ENCODE measurements at places on chromosomes 6 and 20.
A peak's percentile ranks its signal among the peaks of the same experiment; 100 is the strongest.

GRCh38 chr6:101395345-101395744 is 1.8 kb downstream of the GRIK2 start:
- no peak for DNase-seq

DNA sequence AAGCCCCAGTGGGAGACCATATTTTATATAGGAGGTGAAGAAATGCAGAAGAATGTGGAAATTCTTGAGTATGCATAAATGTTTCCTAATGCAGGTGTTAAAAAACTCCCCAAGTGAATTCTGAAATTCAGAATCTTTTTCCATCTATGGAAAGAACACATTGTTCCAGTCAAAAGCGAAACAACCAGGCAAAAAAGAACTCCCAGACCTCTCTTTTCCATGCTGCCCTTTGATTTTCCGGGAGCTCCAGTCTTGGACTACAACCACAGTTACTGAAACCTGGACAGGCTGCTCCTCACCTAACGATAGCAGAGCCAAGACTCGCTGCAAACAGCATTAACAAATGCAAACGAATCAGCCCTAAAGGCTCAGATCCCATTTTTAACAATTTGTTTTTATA is 108.7 kb upstream of the CNKSR3 start:
- DNase-seq: no peak

- DNase-seq: no peak
Measured at GRCh38 chr6:154245506-154245905, 111.1 kb downstream of the IPCEF1 start.

- DNase-seq: no peak
Measured at GRCh38 chr6:108850669-108851465, 2.6 kb downstream of the ARMC2 start.

DNA sequence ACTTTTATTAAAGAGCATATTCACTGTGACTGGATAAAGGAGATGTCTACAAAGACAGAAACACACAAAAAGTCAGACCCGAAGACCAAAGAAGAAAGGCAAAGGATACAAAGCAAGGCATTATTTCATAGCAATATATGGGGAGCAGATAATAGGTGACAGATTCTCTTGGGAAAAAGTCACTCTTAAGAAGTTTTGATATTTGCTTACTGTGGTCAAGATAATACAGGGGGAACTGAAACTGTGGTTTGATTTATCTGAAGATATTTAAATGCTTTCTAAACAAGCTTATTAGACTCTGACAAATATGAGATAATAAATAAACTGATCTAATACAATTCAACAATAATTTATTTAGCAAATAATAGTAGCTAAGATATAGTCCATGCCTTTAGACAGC is 14.7 kb downstream of the CYP39A1 start:
- DNase-seq: no peak

GRCh38 chr6:99514089-99514488 is 1.1 kb downstream of the USP45 start:
- DNase-seq: no peak

GRCh38 chr6:125844989-125845388 is 54.2 kb downstream of the NCOA7 start:
- no peak for DNase-seq

DNA sequence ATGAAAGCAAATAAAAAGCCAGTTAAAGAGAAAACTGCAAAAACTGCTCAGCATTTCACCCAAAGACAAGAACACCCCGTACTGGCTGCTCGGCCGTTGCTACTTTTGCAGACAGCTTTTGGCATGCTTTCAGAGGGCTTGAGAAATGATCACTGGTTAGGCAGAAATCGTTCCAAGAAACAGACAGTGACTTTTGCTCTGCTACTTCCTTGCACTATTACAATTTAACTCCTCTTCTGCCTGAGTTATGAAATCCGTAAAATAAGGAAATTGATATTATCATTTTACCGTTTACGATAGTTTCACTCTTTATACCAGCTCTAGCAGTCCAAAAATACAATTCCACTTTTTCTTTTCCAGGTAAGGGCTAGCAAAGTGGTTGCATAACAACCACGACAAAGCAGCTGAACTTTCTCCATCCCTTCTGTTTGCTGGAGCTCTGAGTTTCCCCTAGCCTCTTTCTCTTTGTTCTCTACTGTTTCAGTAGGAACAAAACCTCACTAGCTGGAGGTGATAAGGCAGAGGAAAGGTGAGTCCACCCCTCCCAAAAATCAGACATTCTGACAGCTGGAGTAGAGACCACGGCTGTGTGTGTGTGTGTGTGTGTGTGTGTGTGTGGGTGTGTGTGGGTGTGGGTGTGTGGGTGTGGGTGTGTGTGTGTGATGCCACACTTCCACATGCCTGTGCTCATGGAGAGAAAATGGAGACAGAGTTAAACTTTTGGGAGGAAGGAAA is 191.8 kb upstream of the RREB1 start:
- no peak for DNase-seq

DNA sequence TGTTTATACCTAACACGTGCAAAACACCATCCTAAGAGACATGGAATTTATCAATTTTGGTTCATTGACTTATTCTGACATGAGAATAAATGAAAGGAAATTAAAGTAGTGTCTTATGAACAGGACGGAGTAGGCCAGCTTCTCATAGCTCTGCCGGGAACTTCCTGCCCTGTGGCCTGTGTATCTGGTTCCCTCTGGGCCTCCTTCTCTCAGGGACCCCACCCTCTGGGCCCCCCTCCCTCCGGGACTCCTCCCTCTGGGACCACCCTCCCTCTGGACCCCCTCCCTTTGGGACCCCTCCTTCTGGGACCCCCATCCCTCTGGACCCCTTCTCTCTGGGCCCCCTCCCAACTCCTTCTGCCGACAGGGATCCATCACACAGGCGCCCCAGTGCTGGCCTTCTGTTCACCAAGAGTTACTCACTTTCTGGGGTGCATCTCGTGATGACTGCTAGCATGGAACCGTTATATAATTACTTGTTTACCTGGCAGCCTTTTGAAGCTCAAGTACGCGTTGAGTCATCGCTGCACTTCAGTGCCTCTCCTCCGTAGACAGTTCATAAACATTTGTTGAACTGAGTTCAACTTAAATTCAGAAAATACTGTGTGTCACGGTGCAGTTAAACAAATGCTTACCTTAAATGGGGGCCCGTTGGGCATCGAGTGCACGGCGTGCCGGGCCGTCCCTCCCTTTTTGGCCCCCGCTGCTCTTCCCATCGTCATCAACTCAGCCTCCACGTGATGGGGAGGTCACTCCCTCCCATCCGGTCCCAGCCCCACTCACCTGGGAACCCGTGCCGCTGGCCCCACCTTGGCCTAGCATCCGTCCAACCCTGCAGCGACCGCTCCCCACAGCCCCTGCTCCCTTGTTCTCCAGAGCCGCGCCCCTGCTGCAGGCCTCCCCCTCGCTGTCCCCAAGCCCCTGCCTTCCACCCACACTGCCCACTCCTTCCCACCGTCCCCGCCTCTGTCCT is 8.1 kb downstream of the CCR6 start:
- DNase-seq: no peak

GRCh38 chr6:137731600-137731959 is 135.5 kb upstream of the TNFAIP3 start:
- no peak for DNase-seq

DNA sequence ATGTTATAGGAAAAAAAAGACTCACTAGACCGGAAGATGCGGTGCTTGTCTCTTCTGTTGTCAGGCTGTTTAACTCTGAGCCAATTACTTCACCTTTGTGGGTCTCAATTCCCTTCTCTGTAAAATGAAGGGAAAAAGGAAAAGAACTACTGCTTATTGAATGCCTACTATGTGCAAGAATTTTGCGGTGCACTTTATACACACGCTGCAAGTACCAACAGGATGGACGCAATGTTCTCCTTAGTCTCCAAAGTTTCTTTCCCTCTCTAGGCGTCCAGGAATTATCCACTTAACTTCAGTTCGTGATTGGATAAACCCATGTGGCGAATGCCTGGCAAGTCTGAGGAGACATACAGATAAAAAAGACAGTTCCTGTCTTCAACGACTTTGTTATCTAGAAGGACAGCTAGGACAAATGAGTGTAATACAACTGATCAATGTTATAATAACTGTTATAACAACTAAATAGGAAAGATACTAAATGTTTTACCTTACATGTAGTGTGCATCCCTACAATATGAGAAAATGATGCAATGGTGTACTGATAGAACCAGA is 69.0 kb upstream of the JARID2 start:
- no peak for DNase-seq

GRCh38 chr6:168125429-168126001 is 46.5 kb upstream of the FRMD1 start:
- DNase-seq: no peak

DNA sequence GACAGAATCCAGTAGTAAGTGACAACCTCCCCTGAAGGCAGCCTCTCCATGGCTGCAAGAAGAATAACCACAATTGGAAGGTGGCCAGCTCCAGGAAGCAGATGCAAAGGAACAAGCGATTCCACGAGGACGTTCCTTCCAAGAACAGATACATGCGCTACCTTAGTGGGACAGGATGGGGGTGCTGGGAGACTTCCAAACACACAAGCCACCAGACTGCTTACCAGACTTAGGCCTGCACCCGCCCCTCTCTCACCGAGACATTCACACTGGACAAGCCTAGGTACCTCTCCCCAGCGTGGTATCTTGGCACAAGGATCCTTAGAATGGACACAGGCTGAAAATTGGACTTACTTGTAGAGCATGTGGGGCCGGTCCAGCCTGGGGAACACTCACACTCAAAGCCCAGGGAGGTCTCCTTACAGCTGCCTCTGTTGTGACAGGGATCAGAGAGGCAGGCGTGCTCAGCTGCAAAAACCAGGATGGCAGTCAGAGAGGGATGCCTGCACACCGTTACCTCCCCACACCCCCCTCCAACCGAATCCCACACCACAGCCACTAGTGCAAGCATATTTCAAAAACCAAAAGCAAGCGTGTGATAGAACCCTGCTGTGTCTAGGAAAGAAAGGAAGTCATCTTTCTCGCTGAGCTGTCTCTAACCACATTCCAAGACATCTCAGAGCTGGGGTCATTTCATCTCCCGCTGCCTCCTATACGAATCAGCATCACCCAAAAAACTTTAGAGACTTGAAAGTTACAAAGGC is 22.4 kb downstream of the JAG1 start:
- DNase-seq: no peak

DNA sequence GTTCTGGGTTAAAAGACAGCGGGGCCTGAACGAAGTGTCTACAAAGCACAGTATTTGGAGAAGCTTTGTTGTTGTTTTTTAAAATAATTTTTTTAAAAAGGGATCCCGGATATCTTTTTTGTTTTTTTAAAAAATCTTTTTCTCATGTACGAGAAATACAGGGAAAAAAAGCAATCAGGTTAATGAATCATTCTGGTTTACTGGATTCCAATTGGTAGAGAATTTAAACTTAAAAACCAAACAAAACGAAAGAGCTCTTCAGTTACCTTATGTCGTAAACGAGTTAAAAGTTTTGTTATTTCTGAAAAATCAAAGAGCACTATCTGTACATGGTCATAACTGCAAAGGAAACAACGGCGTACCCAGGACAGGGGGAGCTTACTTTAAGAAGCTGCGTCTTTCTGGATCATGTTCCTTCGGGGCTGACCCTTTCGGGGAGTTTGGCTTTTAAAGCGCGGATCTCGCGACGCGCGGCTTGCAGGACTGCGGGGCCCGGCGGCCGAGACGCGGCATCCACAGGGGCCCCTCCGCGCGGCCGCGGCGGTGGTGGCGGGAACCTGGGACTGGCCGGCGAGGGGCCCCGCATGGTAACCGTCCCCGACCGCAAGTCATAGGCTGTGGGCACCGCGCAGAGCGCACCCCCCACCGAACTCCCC is 927 bp downstream of the IL20RA start:
- DNase-seq: peak; percentile 25

GRCh38 chr6:111709615-111710398 is 104.1 kb upstream of the TRAF3IP2 start:
- DNase-seq: no peak

DNA sequence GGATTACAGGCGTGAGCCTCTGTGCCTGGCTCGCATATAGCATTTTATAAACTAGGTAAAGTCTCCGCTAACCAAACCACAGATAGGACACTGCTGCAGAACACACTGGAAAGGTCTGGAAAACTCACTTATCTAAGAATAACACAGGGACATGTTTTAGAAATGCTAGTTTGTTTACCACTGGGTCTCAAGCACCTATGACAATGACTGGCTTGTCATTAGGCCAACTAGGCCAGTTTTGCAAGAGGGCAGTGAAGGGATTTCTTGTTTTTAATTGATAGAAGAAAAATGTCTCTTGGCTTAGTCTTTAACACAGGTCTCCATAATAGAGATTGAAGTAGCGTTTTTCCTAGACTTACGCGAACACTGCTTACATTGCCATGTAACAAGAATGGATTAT is 201.4 kb downstream of the TMEM242 start:
- no peak for DNase-seq

DNA sequence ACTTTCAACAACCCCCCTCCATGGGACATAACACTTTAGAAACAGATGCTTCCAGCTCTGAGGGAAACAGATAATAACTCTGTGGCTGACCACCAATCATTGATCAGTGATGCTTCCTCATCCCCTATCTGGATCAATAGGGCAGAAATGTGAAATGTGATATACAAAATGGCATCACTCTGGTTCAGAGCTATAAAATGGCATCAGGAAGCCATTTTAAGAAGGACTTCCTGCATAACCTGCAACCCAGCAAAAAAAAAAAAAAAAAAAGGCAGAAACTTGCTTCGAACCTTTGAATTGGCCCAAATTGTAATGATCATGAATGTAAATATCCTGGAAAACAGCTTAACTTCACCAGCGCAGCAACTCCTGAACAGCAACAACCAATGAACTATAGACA is 48.0 kb upstream of the RNGTT start:
- no peak for DNase-seq

- no peak for DNase-seq
Measured at GRCh38 chr20:15317546-15318232, 980.3 kb upstream of the FLRT3 start.

DNA sequence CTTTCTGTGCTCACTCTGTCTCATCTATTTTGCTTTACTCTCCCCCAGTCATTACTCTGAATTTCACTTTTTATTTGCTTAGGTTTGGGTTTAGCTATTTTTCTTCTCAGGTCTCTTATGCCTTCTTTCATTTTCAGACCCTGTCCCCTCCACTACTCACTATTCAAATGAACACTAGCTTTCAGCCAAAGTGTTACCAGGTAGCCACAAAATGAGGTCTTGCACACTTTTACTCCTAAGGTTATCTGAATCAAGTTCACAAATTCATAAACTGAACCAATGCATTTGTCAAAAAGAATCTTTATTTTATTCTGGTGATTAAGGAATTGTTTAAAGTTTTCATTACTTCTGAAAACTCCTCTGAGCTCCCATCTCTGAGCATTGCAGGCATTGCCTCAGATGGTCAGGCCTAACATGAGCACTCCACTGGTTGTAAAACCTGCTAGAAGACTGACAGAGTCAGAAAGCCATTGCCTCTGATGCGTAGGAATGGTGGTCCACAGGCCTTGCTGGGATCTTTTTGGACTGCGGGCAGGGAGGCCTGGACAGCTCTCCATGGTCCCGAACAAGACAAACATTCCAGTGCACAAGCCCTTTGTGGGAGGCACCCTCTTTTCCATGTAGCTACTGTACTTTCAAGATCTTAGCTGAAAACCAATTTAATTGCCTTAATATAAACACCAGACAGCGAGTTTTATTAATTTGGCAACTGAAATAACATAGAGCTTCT is 48.5 kb downstream of the FYN start:
- DNase-seq: no peak

- no peak for DNase-seq
Measured at GRCh38 chr20:45372646-45373352, 5.3 kb downstream of the TP53TG5 start.
